Osteoblast (primary cell): ENCODE measurements at places on chromosomes 5 and 9. TPM values are rescaled to one million over a fixed set of nuclear protein-coding genes. Genes with fewer than 3 reads are reported as not detected.
A peak's percentile ranks its signal among the peaks of the same experiment; 100 is the strongest.

Gene PHF2
- total RNA-seq = 14.8 and 15.0 TPM in 2 replicates

Gene CSF1R
- total RNA-seq = 0.36 and 0.88 TPM in 2 replicates

Gene SLC24A2
- total RNA-seq = under 0.01 TPM in 1 of 2 replicates, not detected in the other

Gene RORB
- 0.36 and 1.5 TPM in 2 replicates for total RNA-seq

Gene GABRA1
- not detected in 2 replicates for total RNA-seq

DNA sequence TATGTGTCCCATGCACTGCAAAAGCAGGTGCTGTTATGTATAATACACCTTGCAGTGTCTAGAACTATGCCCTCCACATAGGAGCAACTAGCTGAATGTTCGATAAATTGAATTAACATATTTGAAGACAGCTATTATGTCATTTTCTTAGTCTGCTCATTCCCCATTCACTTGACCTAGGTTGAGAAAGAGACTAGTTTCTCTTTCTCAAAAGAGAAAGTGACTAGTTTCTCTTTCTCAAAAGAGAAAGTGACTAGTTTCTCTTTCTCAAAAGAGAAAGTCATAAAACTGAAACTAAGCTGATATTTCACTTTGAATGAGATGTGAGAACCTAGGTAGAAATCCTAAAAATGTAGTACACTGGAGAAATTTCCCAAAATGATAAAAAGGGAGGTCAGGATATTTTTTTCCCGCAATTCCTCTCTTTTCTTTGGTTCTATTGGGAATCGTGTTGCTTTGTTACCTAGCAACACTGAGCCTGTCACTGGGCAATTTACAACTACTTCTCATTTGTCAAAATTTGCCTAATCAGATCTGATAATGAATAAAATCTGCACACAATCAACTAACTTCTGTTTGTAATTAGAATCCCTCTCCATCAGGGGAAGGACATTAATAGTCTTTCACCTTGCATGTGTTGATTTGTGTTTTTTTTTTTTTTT lies 132.0 kb upstream of the GRIA1 start:
- DNase-seq = no peak

- peak; percentile 80 for DNase-seq
Measured at GRCh38 chr5:50968356-50969149, 302.1 kb downstream of the PARP8 start.

- no peak for DNase-seq
Measured at GRCh38 chr5:17184588-17184987, 32.8 kb upstream of the BASP1 start.

GRCh38 chr9:31582561-31582960 lies 801.9 kb upstream of the ACO1 start:
- DNase-seq = no peak

GRCh38 chr5:134917070-134917815 lies 12.3 kb downstream of the PCBD2 start:
- DNase-seq = peak; percentile 35

DNA sequence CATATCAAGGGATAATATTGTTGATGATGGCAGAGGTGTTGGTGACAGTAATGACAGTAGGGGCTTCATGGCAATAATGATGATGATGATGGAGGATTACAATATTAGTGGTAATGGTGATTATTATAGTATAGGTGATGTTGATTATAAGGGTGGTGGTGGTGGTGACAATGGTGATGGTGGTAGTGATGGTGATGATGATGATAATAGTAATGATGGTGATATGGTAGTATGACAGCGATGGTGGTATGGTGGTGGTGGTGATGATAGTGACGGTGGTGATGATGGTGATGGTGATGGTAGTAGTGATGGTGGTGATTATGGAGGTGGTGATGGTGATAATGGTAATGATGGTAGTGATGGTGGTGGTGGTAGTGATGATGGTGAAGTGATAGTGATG lies 13.6 kb downstream of the KCNIP1 start:
- no peak for DNase-seq

DNA sequence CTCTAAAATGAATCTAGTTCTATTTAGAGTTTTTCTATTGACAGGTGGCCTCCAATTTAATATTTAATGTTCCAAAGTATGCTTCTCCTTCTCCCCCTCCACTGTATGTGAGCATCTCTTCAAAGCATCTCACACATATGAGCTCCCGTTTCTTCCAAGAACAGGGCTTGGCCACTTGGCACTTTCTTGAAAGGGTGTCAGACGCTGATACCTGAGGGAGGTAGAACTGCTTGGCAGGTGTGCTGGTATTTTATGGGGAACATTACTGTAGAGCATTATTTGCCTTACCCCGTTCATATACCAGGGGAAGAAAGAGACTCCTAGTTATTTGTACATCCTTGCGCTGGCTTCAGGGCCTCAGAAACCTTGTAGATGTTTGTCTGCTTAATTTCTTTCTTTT lies 1.9 kb downstream of the RCL1 start:
- no peak for DNase-seq

DNA sequence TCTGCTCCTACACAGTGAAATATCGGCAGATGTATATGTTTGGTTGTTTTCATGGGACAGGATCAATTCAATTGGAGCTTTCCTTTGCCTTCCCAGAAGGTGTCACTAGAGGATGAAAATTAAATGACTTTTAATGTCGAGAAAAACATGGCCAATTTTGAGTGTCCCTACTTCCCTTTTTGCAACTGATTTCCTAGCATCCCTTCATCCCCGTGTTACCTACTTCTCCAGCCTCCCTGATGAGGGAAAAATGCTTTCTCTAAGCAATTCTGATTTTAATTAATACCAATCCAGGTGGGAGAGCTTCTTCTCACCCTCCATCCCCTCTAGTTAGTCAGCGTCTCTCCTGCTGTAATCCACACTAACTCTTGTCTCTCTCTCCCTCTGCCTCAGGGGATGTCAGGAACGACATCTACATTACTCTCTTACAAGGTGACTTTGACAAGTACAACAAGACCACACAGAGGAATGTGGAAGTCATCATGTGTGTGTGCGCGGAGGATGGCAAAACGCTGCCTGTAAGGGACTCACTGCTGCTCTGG lies 64.9 kb downstream of the DOCK2 start:
- peak; percentile 47 for DNase-seq
